Brain (organoid and tissue), 16 donors: ENCODE measurements at places on chromosomes 4 and X. TPM values are rescaled to one million over a fixed set of nuclear protein-coding genes. Genes with fewer than 3 reads are reported as not detected.

The JAKMIP1 gene
- polyA plus RNA-seq = 42.6 TPM

The CTAG2 gene
- not detected for polyA plus RNA-seq

- no peak for DNase-seq
Observed at GRCh38 chrX:53265771-53266574, 15.4 kb downstream of the IQSEC2 start.

- no peak for DNase-seq
Observed at GRCh38 chr4:71356924-71357663, 18.3 kb downstream of the SLC4A4 start.

DNA sequence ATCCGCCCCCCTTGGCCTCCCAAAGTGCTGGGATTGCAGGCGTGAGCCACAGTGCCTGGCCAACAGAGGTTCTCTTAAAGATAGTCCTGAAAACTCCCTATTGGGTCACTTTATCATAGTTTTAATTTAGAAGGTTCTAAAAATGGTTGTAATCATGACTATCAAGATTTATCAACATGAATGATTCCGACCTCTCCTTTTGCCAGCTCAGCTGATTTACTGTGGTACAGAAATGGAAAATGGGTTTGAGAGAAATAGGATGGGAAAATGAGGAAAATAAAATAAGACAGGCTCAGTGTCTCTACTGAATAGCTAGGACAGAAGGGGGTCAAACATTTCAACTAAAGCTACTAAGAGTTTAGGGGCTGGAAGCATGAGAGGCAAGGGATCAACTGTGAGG is 28.2 kb upstream of the UGDH start:
- no peak for DNase-seq

DNA sequence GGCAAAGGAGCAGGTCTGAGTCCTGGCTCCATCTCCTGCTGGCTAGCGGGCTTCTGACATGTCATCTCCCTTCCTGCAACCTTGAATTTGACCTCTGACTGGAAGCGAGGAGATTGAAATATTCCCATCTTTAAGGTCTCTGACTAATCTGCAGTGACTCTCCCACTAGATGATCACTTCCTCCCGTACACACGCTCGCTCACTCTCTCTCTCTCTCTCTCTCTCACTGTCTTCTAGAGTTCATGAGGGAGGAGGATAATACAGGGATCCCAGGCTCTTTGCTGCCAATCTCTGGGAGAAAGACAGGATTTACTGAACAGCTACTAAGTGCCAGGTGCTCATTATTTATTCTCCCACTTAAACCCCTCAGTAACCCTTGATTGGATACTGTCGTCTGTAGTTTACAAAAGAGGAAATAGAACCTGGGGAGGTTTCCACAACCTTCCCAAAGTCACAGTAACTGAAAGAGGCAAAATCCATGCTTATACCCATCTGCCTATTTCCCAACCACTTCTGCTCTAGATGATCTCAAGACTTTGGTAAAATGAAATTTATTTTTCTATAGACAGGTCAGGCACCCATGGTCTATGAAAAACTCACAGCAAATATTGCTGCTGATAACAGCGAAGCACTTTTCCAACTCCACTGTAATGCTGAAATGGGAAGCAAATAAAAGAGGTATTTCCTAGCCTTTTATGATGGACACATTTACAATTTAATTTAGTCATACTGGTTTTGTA is 193.5 kb upstream of the C1QTNF7 start:
- DNase-seq = no peak

DNA sequence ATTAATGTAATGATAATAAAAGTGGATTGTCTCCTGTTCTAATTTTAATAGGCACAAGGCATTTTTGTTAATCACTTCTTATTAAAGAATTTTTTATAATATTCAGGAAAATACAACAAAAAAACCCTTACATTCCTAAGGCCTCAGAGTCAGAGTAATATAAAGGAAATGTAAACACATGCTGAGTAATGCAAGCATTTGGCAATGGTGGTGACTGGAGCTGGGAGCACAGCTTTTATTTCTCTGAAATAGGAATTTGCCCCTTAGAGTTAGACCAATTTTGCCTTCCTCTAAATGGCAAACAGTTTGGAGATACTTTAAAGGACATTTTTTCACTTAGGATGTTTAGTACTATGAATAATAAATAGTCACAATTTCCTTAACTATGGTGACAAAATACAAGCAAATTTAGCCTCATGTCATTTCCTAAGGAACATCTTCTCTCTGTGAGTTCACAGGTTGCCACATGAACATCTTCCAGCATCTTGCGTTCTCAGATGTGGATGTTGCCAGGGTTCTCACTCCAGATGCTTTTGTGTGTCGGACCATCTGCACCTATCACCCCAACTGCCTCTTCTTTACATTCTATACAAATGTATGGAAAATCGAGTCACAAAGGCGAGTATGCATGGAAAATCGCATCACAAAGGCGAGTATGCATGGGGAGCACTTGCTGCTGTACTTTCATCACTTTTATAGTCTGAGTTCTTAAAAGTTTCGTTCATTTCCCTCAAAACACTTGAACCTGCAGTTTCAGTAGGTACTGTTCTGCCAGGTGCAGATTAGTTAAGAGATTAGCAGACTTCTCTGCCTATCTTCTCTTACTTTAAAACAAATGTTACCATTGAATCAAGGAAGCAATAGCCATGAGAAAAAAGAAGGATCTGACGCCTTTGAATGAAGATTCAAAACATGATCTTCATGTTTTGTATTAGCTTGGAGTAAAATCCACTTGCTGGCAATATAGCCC is 15.9 kb upstream of the F11 start:
- no peak for DNase-seq

- no peak for DNase-seq
Observed at GRCh38 chr4:13537011-13537831, 7.1 kb downstream of the NKX3-2 start.

GRCh38 chr4:134537701-134538100 is 336.1 kb upstream of the PABPC4L start:
- DNase-seq = no peak

DNA sequence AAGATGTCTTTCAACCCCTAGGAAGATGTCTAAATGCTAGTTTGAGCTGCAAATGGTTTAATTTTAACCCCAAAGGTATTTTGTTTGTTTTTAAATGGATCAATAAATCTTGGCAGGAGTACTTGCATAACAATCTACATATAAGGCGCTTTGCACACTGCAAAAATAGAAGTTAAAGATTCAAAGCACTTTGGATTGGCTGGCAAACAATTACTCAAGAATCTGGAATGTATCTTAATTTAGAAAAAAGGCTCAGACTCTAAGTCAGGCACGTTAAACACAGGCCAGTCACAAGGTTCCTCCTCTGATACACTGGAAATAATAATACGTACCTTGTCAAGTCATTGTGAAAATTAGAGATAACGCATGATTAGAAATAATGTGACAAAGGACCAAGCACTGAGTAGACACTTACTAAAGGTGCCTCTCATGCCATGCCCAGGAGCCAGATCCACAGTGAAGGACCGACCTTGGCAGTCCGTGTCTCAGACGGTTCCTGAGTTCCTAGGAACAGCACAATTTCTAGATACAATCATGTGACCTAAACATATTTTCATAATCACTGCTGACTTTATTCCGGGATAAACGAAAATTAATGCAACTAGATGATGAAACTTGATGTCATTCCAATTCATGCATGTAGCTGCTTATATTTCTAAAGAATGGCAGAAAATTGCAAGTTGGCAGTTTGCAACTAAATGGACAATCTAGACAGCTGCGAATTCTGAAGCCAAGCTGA is 49.6 kb downstream of the PROM1 start:
- peak; percentile 79 for DNase-seq
